ENCODE measurements at places on chromosomes 5 and 9. TPM values are rescaled to one million over a fixed set of nuclear protein-coding genes. Genes with fewer than 3 reads are reported as not detected.

The TMEM232 gene
- total RNA-seq = 0.37 TPM

The BTNL8 gene
- 0.19 TPM for total RNA-seq

The CENPP gene
- total RNA-seq = 2.9 TPM

The SLC34A3 gene
- not detected for total RNA-seq

The PRR7 gene
- total RNA-seq = 4.5 TPM

The GABRA6 gene
- not detected for total RNA-seq

The OLFM1 gene
- total RNA-seq = 17.2 TPM

The DNAH5 gene
- total RNA-seq = 0.17 TPM

The CSF2 gene
- total RNA-seq = 0.34 TPM

The CDKN2A gene
- 1.0 TPM for total RNA-seq

GRCh38 chr5:126939887-126940286 lies 90.5 kb downstream of the MARCHF3 start:
- no peak for DNase-seq

DNA sequence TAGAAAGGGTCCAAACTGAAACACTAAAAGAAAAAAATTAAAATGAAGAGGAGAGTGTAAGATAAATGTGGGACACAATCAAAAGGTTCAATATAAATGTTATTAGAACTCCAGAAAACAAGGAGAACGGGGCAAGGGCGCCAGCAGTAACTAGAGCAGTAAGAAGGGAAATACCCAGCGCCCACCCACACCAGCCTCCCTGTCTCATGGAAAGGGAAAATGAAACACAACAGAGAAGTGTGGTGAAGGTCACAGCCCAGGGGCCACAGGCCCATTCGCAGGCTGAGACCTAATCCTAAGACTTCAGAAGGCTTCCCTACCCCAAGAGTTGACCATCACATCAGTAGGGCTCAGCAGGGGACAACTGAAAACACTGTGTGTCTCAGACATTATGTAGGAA lies 45.8 kb upstream of the CLK4 start:
- DNase-seq = no peak

DNA sequence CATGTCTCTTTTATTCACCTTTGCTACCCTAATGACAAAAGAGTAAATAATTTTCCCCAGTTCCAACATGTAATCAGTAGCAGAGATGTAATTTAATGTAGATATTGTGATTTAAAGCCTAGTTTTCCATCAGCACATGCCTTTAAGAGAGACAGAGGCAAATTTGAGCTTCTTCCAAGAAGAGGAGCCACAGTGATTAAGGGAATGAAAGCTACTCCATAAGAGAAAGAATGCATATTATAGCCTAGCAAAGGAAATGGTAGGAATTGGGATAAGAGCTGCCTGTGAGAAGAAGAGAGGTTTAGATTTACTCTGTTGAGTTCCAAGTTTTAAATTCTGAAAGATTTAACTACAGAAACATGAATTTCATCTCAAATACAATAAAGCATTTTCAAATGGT lies 591.0 kb upstream of the DMAC1 start:
- no peak for DNase-seq

DNA sequence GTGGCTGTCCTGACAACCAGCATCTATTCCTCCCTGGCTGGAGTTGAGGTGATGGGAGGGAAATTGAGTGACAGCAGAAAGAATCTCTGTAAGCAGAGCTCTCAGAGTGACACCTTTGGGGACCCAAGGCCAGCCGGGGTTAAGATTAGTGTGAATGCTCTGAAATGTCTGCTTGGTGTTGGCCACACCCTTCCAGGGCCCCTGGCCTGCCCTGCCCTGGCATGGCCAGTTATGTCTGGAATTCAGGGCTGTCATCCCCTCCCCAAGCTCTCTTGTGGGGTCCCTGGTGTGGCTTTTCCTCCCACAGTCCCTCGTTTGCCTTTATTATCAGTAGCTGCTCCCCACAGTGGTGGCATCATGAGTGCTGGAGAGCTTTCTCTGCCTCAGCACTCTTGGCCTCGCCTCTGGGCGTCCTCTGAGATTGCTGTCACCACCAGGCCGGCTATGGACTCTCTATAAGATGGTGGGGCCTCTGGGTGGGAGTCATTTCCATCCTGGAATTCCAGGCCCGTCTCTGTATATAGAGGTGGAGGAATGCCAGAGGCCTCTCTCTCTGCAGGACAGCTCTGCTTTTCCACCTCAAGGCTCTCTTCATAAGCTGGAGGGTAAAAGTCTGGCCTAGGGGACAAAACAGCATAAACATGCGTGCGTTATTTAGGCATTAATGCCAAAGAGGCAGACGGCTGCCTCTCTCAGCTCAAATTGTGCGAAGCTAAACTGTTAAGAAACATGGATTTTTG lies 3.6 kb downstream of the TMEM252 start:
- no peak for DNase-seq

GRCh38 chr9:20479419-20480155 lies 142.7 kb downstream of the MLLT3 start:
- DNase-seq = no peak

DNA sequence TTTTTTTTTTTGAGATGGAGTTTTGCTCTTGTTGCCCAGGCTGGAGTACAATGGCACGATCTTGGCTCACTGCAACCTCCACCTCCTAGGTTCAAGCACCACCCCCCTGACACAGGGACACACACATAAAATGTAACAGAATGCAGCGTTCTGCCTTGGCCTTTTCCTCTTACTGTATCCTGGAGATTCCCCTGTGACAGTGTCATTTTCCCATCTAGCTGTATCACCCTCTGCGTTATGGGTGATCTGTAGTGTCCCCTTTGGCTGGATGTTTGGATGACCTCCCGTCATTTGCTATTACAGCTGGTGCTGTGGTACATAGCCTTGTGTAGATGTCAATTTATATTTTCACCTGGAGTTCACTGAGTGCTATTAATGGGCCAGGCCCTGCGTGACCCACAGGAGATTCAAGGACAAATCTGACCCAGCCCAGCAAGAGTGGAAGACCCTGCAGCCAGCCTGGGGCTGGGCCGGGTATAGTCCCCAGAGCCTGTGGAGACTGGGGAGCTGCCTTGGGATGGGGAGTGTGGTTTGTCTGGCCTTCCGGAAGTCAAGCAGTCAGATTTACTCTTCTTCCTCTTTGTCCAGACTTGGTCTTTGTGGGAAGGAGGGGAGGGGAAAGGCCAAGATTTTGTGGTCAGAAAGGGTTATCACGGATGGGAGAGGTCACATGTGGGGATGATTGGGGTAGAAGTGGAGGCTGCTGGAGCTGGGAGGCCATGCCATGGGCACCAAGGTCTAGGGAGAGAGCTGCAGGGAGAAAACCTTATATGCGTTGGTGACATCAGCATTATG lies 43.6 kb downstream of the ERGIC1 start:
- no peak for DNase-seq

DNA sequence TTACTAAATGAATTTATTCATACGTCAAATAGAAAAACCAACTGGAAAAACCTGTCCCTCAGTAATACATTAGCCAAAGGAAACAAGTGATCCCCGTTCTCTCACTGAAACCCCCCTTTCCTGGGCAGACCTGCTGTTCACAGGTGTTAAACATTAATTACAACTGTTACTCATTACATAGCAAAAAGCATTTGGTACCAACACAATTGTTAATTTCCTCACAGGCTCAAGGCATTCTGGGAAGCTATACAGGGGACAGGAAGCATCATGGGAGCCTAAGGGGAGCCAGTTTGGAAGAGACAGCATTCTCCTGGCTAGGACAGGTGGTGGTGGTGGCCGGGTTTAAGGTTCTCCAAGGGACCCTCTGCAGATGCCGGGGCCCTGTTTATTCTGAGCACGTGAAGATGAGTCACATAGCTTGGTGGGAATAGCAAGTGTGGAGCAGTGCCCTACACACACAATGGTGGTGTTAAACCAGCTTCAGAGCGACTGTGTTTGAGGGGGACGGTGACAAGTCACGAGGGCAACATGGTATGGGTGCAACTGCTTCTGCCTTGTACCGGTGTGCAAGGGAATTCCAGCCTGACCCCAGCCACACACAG lies 62.6 kb upstream of the SLC25A51 start:
- DNase-seq = peak; percentile 59

DNA sequence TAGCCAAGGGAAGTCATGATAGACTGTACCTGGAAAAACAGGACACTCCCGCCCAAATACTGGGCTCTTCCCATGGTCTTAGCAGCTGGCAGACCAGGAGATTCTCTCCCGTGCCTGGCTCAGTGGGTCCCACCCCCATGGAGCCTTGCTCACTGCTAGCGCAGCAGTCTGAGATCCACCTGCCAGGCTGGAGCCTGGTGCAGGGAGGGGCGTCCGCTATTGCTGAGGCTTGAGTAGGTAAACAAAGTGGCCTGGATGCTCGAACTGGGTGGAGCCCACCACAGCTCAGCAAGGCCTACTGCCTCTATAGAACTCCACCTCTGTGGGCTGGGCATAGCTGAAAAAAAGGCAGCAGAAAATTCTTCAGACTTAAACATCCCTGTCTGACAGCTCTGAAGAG lies 10.1 kb upstream of the THG1L start:
- DNase-seq = no peak

- no peak for DNase-seq
Measured at GRCh38 chr9:94980947-94981722, 254.6 kb downstream of the AOPEP start.

GRCh38 chr5:169805527-169805934 lies 168.5 kb downstream of the DOCK2 start:
- DNase-seq = no peak

- DNase-seq = no peak
Measured at GRCh38 chr9:90640361-90640760, 2.3 kb downstream of the DIRAS2 start.

DNA sequence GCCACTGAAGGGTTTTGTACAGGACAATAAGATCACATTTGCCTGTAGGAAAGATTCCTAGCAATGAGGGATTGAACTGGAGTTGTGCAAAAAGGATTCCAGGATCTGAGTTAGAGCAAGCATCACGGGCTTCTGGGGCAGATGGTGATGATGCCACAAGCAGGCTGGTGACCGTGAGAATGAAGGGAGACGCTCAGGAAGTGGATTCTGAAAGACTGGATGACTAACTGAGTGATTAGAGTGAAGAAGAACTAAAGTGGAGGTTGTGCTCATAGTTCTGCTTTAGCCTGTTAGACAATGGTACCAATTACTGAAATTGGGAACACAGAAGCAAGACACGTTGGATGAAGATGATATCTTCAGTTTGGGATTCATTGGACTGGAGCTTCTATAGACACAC lies 168.2 kb downstream of the CD180 start:
- DNase-seq = no peak
